ENCODE measurements at places on chromosomes 2 and 18. TPM values are rescaled to one million over a fixed set of nuclear protein-coding genes. Genes with fewer than 3 reads are reported as not detected.
A peak's percentile ranks its signal among the peaks of the same experiment; 100 is the strongest.

Gene SLC11A1
- 32.5 TPM for total RNA-seq

Gene POTEF
- total RNA-seq = 0.48 TPM

Gene WDR43
- total RNA-seq = 52.0 TPM

Gene VWC2L
- 4.3 TPM for total RNA-seq

Gene SLC9A4
- 1.2 TPM for total RNA-seq

Gene CCDC68
- 7.0 TPM for total RNA-seq

Gene RFX8
- 1.2 TPM for total RNA-seq

Gene B4GALT6
- 3.9 TPM for total RNA-seq

Gene TRAK2
- total RNA-seq = 83.5 TPM

Gene RPL31
- 1,420 TPM for total RNA-seq

Gene STK39
- 9.6 TPM for total RNA-seq

Gene NT5C1B
- total RNA-seq = 4.3 TPM

DNA sequence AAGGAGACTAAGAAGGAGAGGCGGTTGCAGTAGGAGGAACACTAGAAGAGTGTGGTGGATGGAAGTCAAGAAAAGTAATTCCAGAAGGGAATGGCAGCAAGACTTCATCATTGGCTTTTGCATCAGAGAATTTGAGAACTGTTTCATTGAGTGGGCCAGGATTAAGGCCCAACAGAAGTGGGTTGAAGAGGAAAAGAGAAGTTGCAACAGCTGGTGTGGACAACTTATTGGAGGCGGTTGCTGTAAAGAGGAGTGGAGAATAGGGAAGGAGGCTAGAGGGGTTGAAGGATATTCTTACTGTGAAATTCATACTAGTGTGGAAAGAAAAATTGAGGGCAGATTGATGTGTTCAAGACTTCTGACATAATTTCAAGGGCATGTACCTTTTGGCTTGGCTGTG, 168.7 kb upstream of the FN1 start:
- DNase-seq = no peak

DNA sequence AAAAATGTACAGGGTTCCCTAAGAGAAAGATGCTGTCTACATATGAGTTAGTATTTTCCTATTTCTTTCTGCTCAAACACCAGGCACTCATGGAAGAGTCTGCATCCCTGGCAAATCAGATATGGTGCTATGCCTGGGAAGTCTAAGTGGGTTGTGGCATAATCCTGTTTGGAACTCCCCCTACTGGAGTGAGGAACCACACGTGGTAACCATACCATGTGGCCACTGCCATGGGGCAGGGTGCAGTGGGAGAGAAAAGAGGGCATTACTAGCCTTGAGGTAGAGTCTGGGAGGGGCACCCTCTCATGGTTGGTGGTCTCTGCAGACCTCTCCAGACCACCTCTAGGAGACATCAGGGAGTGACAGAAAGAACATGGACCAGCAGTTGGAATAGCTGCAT, 257.9 kb upstream of the ATP5MC3 start:
- no peak for DNase-seq

- no peak for DNase-seq
Observed at GRCh38 chr18:36314754-36315153, 17.2 kb downstream of the FHOD3 start.

DNA sequence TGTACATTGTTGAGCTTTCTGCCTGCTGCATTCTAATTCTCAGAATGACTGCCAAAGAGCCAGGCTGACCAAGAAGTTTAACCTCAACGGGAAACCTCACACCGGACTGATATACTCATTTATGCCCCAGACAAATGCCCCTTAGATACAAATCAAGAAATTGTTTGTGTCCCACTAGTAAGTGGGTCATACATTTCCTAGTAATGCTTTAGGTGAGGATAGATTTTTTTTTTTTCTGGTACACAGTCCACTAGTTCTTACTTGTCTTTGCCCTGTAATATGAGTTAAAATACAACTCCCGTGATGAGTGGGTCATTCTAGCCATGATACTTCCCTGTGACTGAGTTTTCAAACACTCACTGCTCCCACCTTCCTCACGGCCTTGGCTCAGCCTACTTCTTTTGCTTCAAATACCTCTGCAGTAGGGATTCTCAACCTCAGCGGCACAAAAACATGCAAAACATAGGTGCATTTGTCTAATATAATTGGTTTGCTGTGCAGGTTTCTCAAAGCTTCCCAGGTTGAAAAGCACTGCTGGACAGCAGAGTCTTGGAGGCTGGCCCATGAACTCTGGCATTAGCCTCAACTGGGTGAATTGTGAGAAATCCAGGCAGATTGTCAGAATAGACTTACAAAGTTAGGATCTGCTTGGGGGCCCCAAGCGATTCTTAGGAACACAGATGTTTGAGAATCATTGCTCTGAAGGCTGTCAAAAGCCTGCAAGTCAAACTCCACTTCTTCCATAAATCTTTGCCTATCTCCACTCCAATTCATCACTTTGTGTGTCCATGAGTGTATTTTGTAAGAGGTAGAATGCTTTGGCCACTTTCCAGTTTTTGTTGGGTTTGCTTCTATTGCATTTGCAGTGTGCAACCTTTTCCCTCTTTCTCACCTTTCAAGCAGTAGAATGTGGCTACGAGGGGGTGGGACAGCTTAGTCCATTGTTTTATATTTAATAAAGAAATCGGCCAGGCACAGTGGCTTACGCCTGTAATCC, 35.5 kb downstream of the TGIF1 start:
- no peak for DNase-seq

DNA sequence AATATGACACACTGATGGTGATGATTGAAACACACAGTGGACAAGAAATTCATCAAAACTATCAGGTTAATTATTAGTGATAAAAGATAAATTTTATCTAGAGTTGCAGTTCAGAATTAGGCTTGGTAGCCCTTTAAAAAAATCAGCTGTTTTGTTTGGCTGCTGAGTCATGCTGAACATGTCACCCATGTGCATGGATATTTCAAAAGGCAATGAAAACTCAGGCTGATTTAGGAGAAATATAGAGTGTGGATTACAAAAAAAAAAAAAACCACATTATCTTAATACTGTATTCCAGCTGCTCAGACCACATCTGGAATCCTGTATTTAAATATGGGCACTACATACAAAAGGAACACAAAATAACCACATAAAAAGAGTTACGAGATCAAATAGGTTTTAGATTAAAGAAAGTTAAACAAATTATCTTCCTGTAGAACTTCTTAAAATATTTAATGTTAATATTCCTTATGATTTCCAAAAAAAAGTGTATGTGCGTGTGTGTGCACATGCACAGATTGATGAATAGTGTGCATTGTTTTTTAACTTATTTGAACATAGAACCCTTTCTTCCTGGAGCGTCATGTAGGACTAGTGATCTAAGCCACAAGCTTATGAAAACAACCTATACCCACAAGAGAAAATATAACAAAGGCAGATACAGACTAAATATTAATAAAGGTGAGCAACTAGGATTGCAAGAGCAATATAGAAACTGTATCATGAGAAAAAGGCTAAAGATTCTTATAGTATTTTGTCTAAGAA, 186.2 kb downstream of the STK39 start:
- DNase-seq = peak; percentile 77

DNA sequence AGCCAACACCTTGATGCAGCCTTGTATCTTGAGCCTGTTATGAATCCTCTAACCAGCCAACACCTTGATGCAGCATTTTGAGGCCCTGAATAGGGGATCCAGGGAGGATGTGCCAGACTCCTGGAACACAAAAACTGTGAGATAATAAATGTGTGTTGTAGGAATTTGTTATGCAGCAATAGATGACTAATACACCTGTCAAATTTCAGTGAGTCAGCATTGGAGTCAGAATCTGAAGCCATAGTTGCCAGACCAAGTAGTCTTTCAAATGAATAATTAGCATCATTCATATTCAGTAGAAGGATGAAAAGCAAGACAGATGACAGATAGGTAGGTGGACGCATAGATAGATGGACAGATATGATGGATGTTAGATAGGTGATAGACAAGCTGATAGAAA, 942.5 kb upstream of the SLC39A10 start:
- DNase-seq = no peak

- DNase-seq = peak; percentile 4
Observed at GRCh38 chr18:36942264-36942663, 113.3 kb downstream of the KIAA1328 start.

DNA sequence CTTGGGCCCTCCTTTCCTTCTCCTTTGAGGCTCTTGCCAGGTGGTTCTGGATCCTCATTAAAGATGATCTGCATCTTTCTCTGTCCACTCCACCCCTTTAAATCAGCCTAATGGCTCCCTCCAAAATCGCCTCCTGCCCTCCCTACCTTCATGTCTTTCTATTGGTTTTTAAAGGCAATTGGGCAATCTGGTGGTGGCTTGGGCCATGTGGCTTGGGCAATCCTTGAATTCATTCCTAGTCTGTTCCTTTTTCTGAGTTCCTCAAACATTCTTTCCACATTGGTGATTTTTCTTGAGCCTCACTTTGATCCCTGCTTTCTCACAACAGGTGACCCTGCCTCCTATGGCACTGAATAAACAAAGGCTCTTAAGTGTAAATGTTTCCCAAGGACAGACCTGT, 266.2 kb upstream of the REV1 start:
- DNase-seq = no peak

DNA sequence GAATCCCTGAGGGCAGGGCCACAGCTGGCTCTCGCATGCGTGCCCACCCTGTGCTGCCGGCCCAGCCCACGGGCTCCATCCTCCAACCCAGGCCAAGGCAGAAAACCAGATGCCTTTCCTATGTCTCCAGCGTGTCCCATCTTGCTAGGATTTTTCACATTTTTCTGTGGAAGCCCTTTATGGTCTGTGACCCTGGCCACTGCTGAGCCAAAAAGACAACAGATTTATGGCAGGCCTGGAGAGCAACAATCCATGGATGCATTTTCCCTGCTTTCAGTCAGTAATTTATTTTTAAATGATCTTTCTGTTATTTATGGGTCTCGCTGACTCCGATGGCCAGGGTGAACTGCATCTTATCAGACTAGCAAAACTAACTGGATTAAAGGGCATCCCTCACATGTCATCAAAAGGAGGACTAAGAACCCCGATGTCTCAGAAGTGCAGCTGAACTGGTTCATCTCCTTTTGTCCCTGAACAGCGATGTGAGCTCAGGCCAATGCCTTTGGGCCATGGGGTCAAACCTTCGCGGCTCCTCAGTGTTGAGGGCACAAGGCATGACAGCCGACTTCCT, 346.0 kb downstream of the CYRIA start:
- peak; percentile 77 for DNase-seq

DNA sequence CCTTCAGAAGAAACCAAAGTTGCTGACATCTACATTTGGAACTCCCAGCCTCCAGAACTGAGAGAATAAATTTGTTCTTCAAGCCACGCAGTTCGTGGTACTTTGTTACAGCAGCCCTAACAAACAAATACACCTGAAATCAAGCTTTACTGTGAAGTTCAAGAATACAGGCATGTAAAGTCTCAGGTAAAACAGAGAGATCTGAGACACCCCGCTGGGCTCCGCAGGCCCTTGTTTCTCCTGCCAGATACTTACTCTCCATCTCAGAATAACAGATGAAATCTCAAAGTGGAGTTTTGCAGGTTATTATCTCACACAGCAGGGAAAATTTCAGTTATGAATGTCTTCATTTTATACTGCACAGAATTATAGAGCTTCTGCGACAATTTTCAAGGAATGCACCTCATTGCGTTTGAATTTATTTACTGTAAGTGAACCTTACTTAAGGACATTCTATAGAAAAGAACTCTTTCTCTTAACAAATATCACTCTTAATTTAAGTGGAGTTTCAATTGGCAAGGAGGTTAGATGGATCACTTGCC, 492.4 kb upstream of the LRATD1 start:
- DNase-seq = no peak

DNA sequence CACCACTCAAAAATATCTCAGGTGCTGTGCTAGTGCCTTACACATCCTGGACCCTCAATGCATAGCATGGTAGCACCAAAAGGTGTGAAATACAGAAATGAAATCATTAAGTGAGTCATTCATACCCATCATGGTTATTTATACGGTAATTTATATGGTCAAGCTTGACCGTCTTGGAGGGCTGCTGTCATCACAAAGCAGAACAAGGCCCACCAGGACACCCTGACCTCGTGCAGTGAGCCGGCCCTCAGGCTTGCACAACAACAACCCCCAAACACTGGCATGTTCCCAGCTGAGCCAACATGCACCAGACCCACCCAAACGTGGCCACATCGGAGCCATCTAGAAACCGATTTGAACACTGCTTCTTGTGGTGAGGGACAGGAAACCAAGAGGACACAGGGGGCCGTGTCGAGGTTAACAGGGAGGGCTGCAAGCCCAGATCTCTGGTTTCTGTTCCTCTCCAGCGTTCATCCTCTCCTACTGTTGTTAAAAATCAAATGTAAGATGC, 378.5 kb upstream of the ID2 start:
- DNase-seq = no peak

GRCh38 chr18:45073556-45073955, 392.9 kb downstream of the SETBP1 start:
- no peak for DNase-seq

- no peak for DNase-seq
Observed at GRCh38 chr2:98897746-98898145, 38.3 kb downstream of the CRACDL start.

GRCh38 chr2:43642363-43642762, 5.3 kb downstream of the PLEKHH2 start:
- no peak for DNase-seq

- DNase-seq = no peak
Observed at GRCh38 chr2:120450196-120450820, 104.4 kb downstream of the INHBB start.

- DNase-seq = no peak
Observed at GRCh38 chr2:24915175-24915574, 4.9 kb downstream of the ADCY3 start.

GRCh38 chr2:217995731-217996231, 7.0 kb downstream of the TNS1 start:
- peak; percentile 83 for DNase-seq

GRCh38 chr2:28085201-28085600, 194.7 kb downstream of the BABAM2 start:
- DNase-seq = no peak

GRCh38 chr2:64283641-64284361, 139.6 kb upstream of the PELI1 start:
- peak; percentile 94 for DNase-seq

DNA sequence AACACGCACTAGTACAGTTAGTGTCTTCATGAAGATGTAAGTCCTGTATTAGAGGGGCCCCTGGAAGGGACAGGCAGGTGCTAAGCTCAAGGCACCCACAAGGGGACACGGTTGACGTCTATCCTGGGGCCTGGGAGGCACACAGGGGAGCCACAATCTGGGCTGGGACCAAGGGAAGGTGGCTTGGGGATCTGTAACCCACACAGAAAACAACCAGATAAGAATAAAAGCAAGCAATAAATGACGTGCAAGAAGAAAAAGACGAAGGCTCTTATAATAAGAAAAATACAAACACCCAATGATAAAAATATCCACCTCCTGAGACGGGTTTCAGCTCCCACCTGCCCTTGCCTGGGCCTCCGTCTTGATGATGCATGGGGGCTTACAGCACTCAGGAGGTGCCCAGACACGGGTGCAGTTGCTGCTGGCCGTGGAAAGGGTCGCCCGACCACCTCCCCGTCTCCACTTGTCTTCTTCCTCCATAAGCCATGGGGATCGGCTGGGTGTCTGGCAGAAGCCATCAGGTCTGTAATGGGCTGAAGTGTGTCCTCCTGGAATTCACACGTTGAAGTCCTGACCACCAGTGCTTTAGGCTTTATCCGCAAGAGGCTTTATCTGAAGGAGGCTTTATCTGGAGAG, 73.9 kb downstream of the TWIST2 start:
- DNase-seq = no peak
